ENCODE measurements at places on chromosomes 3 and 15.

- no peak for DNase-seq
These were observed 37.9 kb downstream of the ACAD9 start for GRCh38 chr3:128917291-128917690.

GRCh38 chr15:69798481-69799250 lies 299.1 kb downstream of the TLE3 start:
- no peak for DNase-seq

DNA sequence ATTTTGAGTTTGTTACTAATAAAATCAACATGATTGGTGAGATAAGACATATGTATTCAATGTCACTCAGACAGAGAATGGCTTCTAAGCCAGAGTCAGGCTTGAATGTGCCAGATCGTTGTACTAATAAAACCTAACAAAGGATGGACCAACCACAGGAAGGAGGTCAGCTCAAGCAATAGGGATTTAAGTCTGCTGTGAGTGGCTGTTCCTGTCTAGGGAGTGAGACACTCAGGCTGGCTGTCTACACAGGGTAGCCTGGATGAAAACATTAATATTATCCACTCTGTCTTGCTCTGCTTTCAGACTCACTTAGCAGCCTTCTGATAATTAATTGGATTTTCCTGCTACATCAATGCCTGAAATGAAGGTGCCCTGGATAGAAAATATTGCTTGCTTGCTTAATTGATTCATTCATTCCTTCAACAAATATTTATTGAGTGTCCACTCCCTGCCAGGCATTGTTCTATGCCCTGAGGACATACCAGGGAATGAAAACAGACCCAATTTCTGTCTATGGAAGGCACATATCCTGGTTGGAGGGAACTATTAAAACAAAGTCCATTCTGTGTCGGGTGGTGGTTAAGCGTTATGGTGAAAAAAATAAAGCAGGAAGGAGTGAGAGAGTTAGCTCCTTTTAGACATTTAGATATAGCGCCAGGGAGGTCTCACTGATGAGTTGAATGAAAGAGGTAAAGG lies 239.4 kb downstream of the CHST2 start:
- DNase-seq = no peak

DNA sequence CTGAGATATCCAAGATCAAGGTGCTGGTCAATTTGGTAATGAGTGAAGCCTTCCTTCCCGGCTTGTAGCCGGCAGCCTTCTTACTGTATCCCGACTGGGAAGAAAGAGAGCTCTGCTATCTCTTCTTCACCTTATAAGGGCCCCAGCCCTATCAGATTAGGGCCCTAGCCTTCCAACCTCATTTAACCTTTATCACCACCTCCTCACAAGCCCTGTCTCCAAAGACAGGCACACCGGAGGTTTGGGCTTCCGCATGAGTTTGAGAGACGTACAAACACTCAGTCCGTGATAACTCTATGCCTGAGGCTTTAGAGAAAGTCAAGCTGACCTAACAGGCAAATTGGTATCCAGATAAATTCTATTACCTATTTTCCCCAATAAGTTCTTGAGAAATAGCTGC lies 243.9 kb downstream of the OPA1 start:
- DNase-seq = no peak

DNA sequence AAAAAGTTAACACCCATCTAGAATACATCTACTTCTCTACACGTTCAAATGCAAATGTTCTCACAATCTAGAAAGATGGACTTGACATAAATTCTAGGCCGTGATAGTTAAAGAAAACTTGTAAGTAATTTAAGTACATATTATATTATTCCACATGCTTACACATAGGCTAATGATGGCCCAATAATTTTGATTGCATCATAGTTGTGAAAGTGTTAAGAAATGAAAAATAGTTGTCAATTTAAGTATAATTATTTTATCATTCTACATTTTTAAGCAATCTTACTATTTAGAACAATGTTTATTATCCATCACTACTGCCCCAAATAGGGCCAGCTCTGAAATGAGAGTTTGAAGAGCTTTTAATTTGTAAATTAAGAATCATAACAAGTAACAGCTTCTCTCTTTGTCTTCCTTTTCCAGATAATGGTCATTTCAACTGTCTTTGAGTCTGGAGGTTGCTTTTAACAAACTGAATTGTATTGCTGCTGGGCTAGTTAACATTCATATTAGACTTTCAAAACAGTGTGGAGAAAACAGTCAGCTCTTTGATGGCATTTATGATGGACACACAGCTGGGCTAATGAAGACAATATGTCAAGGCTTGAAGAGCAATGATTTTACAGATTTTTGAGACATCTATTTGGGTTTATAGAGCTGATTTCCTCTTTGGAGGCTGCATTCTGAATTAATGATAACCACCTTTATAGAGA lies 246.1 kb upstream of the KCNH8 start:
- no peak for DNase-seq
